ENCODE measurements at places on chromosomes 6 and 20.

DNA sequence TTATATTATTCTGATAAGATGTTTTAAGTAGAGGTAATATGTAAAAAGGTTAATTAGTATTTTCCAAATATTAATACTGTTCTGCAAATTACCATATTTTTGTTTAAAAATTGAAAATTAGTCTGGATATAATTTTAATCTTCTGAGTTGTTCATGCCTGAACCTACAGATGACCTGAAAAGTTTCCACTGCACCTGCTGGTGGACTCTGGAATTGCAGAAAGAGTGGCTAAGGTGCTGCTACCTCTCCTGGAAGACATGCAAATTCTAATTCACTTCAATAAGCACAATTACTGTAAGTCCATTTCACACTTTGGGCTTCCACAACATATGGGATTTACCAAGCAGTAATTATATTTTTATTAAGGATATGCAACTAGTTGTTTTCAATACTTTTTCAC is 77.7 kb upstream of the OLIG3 start:
- peak; percentile 42 for DNase-seq

- DNase-seq: no peak
Observed at GRCh38 chr20:25116739-25117458, 35.0 kb upstream of the VSX1 start.

- no peak for DNase-seq
Observed at GRCh38 chr20:51059862-51060261, 37.0 kb upstream of the KCNG1 start.

GRCh38 chr6:53894091-53894490 is 99.3 kb downstream of the LRRC1 start:
- no peak for DNase-seq

- DNase-seq: no peak
Observed at GRCh38 chr6:112841553-112842329, 494.6 kb downstream of the RFPL4B start.

DNA sequence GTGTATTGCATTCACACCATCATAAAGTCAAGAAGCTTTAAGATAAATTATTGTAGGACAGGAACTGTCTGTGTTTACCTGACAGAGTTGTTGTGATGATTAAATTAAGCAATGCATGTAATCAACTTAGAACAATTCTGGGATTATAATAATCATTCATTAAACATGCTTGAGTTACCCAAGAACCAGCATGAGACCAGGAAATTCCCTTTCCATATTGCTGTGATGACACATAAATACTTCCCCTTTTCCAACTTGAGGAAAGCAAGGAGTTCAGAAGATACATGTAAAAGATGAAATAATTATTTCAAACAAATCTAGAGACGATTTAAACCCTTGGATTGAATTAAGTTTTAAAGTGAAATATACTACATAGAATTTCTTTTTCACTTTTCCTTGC is 404.4 kb downstream of the GJA1 start:
- DNase-seq: no peak

GRCh38 chr6:164744301-164744700 is 565.1 kb downstream of the C6orf118 start:
- DNase-seq: no peak

All from activated CD4-positive, alpha-beta T cell treated with anti-CD3 and anti-CD28 coated beads for 1 hour (primary cell).